ENCODE measurements at places on chromosomes 6 and 20.

GRCh38 chr6:1797801-1798200 lies 188.1 kb downstream of the FOXC1 start:
- peak; percentile 33 for DNase-seq

DNA sequence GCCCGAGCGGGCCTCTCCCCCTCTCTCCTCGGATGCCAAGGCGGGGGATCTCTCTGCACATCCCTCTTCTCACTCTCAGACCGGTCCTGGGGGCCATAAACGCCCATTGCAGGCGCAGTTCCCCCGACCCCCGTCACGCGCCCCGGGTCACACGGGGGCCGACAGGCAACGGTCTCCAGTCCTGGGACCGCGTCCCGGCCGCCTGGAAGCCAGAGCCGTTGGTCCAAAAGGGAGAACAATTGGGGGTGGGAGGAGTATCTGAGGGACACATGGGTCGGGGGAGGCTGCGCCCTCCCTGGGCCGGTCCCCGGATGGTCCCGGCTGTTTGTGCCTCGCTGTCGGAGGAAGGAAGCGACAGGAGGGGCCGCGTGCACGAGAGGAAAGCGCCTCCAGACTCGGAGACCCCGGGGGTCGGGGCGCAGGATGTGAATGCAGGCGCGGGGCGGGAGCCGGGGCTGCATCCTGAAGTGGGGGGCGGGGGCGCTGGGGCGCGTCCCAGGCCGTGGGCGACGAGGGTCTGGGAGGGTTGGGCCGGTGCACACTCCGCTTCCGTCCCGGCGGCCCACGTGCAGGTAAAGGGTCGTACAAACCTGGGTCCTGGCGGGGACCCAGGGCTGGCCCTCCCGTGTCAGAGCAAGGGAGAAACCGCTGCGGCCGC lies 903 bp downstream of the SLC4A11 start:
- no peak for DNase-seq

- peak; percentile 85 for DNase-seq
Observed at GRCh38 chr20:41249411-41250281, 67.9 kb downstream of the ZHX3 start.

- no peak for DNase-seq
Observed at GRCh38 chr6:139327038-139327437, 35.2 kb upstream of the TXLNB start.

GRCh38 chr6:141123049-141123448 lies 1009.7 kb upstream of the GJE1 start:
- DNase-seq, result no peak

DNA sequence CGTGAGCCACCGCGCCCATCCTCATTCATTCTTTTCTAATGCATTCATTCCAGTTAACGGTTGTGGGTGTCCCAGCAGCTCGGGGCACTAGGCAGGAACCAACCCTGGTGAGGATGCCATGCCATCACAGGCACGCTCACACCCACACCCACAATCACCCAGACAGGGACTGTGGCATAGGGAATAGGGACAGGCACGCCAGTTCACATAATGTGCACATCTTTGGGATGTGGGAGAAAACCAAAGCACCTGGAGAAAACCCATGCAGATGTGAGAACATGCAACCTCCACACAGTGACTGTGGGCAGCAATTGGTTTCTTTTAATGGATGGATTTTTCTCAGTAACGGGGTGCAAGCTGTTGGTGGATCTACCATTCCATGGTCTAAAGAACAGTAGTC lies 64.3 kb downstream of the IRF4 start:
- DNase-seq, result no peak

GRCh38 chr6:101614774-101615173 lies 221.3 kb downstream of the GRIK2 start:
- DNase-seq, result peak; percentile 52
